ENCODE measurements at places on chromosomes 7 and 10.
A peak's percentile ranks its signal among the peaks of the same experiment; 100 is the strongest.

- no peak for DNase-seq
Observed at GRCh38 chr10:68442971-68443370, 28.8 kb downstream of the DNA2 start.

- DNase-seq: no peak
Observed at GRCh38 chr10:112236486-112236885, 46.7 kb upstream of the TECTB start.

DNA sequence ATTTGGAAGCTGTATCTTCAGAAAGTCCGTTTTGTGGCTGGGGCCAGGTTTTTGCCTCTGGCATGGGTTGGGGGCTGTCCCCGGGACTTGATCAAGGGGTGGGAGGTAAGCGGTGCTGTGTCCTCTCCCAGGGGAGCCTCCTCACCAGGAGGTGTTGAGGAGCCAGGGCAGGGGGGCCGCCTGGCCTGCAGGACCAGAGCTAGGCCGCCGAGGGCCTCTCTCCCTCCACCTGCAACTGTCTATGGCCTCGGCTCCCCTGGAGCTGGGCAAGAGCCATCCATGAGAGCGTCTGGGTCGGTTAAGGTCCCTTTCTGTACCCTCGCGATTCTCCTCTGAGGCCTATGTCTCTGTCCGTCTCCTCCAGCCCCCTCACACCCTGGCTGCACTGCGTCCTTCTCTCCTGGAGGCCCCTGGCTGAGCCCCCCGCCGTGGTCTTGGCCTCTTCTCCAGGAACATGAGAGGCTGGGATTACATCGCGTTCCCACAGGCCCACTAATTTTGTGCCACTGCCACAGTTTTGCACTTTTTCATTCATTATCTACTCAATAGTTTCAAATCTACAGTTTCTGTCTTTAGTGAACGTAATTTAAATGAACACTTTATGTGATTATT is 20.6 kb downstream of the CALML5 start:
- no peak for DNase-seq

DNA sequence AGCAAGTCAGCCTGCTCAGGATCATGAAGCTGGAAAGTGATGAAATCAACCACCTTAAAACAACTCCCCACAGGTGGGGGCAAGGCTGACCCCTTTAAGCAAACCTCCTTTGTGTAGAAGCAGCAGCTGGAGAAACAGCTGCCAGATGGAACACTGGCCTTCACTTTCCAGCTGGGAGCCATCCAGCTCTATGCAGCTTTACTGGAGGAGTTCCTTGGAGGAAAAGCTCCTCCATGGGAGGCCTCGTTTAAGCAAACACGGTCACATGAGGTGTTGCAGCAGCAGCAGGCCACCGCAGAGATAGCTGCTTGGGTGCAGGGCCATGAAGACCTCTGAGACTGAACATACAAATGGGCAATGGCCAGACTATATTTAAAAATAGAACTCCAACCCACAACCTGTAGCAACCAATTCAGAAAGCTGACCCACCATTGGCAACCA is 13.0 kb upstream of the DLG5 start:
- DNase-seq: no peak

DNA sequence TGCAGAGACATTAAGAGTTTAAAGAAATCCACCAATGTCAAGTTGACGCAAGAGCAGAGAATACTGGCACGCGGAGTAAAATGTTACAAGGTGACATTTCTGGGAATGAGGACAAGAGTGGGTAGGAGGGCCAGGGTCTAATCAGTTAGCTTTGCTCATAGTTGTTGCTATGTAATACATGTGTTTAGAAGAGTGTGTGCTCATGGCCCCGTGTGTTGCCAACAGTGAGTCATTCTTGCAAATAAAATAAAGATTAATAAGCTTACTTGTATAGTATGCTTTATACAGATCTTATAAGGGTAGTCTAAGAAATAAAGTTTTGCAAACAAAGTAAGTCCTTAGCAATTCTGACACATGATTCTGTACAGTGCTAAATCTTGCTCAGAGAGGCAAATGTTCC is 64.5 kb downstream of the DNMBP start:
- DNase-seq: no peak

- DNase-seq: no peak
Observed at GRCh38 chr7:157138101-157138423, 664 bp upstream of the UBE3C start.

DNA sequence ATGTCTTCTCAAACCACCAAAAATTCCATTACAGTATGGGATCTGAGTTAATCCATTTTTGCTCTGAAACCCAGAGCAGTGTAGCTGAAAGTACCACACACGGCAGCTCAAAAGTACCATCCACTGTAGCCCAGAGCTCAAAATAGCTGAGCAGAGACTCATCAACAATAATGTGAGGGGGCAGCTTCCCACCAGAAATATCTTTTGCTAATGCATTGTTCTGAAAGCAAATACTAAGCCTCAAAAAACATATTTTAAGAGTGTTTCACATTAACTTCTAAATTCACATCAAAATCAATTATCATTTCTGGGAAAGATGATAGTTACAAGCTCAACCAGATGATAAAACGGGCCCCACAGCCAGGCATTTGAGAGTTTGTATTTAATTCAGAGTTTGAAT is 73.7 kb downstream of the ABLIM1 start:
- no peak for DNase-seq

DNA sequence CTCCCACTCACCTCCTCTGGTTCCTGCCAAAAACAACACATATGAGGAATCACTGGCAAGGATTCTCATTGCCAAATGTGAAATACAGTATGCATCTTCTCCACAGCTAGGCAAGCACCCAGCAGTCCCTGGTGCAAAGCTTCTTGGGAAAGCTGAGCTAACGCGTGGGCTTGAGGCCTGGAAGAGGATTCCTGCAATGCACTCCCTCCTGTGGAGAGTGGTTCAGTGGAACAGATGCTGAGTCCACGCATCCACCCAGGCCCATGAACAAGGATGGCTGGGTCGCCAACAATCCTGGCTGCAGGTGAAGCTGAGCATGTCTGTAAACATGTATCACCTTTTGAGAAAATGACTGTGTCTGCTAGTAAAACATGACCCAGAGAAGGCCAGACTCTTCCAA is 113.2 kb upstream of the CHST15 start:
- no peak for DNase-seq

- peak; percentile 10 for DNase-seq
Observed at GRCh38 chr7:72017756-72018155, 394.4 kb downstream of the CALN1 start.

DNA sequence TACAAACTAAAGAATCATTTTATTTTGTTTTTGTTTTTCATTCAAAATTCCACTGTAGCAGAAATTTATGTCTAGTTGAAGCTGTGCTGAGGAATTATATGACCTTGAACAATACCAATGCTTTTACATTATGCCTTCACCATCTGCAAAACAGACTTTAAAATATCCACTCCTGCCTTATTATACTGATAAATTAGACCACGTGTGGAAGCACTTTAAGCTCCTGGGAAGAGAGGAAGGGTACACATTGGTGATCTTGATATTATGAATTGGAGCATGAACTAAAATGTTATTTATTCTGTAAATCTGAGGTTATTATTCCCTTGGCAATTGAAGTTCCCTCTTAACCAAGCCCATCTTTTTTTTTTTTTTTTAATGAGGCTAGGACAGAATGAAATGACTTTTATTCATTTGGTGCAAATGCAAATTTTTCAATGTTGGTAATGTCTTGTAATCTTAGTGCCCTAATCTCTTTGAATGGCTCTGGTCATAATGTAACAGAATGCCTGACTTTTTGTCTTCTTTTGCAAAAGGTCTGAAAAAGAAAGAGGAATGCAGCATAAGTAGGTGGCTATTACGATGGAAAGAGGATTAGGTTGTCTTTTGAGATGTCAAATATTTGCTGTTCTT is 139.9 kb upstream of the COBL start:
- DNase-seq: no peak

DNA sequence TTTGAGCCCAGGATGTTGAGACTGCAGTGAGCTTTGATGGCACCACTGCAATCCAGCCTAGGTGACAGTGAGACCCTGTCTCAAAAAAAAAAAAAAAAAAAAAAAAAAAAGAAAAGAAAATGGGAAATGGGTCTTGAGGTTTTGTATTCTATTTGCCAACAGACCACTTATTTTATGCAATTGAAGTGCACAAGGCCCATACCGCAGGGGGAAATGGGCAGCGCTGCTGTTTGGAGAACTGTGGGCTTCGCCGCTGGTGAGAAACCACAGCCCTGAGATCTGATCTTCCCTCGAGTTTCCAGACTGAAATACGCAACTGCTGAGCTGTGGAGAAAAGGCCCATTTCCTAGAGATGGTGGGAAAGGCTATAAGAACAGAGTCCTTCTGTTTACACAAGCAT is 512.0 kb downstream of the TCERG1L start:
- no peak for DNase-seq

- no peak for DNase-seq
Observed at GRCh38 chr10:29969255-29970011, 90.0 kb downstream of the JCAD start.

DNA sequence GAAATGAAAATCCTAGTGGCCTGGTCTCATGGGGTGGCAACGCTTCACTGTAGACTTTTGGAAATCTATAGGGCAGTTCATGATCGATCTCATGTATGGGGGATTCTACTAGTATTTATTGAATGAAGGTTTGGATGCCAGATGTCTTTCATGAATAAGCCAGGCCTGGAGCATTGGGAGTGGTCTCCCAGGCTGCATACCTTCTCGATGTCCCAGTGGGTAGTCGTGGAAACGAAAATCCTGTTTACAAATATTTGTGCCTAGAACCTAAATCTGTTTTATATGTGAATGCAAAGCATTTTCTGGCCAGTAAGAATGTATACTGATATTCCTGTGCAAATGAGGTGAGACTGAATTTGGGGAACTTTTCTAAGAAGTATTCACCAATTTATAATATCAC is 105.0 kb upstream of the C1QL3 start:
- no peak for DNase-seq

DNA sequence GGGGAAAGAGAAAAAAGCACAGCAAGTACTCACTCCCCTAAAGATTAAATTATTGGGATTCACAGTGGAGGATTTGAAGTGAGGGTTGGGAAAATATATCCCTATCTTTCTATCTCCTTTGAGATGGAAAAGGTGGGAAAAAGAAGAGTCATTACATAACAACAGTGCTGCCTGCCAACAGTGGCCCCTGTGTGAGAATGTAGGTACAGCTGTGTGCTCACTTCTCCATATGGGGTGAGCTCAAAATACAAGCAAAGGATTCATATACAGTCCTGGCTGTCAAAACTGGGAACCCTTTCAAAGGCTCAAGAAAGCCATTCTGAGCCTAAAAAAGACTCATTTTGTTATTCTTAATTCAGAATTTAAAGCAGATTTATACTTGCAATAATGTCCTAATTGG is 458.5 kb downstream of the GPAM start:
- DNase-seq: no peak

- no peak for DNase-seq
Observed at GRCh38 chr10:97494863-97495506, 3.2 kb downstream of the MMS19 start.

DNA sequence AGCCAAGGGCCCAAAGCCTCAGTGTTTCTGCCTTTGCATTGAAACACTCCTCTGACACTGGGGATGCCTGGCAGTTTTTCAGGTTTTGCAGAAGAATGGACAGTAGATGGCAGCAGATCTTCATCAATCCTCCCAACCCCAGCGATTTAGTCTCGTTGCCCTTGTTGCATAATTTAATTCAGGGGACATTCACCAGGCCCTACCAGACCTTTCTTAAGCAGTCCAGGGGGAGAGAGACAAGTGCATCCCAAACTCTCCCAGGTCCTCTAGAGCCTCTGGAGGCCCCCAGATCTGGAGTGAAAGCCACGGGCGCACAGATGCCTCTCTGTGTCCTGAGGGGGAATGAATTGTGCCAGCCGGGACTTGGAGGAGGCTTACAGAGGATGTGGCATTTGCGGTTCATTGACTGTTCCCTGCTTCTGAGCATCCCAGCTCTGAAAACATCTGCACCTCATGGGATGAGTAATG is 29.6 kb downstream of the MINDY4 start:
- DNase-seq: peak; percentile 63

DNA sequence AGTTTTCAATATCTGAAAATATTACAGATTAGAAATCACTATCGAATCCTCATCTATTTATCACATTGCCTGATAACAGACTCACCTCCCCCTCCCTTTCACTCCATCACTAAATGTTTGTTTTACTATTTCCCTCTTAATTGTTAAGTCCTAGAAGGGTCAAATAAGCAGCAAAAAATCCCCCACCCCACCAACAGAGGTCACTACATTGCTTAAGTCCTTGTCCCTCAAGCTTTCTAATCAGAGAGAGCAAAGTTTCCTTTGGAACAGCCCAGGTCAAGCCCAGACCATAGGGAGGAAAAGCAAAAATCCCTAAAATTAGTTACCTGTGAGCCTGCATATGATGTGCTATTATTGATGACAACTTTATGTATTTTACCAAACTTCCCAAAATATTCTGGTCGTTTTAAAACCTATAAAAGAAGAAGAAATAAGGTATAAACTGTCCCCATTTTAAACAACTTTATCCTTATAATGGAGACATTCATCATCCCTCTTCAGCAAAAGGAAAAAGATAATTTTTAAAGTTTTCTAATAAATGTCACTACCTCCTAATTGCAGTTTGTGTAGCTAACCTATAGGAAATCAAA is 95.0 kb downstream of the CNOT4 start:
- DNase-seq: no peak

DNA sequence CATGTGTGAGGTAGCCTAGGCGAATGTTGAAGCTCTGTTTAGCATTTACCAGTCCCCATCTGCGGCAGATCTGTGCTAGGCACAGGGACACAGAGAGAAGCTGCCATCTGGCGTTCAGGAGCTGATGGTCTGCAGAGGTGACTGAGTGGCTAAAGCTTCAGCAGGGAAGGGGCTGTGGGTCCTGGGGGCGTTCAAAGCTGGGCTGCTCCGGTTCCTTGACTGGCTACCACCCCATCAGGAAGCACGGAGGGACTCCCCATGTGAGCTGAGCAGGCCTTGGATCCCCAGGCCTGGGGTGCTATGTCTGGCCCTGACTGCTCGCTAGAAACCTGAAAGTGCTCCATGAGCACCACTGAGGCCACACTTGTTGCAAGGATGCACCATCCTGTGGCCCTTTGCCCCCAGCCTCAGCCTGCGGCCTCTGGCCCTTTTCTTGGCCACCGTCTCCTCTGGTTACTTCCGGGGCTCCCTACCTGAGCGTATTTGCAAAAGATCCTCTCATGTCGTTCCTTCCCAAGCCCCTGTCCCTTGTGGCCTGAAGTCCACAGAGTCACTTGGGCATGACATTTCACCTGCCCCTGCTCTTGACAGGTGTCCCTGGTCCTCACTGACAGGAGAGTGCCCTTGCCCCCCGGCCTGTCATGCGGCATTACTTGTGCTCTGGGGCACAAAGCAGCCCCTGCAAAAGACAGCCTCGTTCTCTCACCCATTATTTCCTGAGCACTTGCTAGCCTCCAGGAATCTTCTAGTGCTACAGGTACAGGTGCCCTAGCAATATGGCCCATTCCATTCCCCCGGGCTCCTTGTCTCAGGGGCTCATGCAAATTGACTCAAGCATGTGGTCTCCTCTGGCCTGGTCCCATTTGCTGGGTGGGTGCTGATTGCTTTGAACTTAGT is 108.1 kb downstream of the GLRX3 start:
- peak; percentile 19 for DNase-seq

DNA sequence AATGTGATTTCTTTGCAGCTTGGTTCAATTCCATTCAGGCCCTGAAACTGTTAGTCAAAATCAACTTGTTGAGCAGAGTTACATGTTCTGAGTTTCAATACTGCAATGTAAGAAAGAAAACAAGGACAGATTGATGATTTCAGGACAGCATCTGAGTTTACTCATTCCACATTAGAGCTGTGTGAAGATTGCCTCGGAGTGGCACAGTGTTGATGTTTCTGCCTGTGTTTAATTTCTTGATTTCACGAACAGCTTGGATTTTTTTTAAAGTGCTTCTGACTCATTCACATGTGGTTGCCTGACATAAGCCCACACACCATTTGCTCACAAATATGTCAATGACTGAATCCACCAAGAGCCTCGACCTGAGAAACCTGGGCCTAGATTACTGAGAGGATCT is 101.2 kb upstream of the PARD3 start:
- DNase-seq: no peak

All from ecto neural progenitor cell (in vitro differentiated cells).